ENCODE measurements at places on chromosomes 6 and 20.

- no peak for DNase-seq
Measured at GRCh38 chr6:84772428-84773132, 8.2 kb upstream of the TBX18 start.

DNA sequence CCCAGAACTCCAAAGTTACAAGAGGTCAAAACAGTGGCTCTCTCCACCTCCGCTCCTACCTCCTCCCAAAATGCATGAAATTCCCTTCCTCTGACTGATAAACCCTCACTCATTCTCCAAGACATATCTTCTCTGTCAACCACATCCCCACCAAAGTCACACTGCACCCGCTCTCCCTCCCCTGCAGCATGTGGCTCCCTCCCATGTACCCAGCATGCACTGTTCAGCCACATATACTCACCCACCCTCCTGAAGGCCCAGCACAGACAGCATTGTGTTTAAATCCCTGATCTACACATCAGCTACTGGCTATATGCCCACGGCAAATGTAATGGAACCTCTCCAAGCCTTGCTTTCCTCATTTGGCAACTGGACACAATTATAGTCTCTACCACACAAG lies 5.5 kb upstream of the POU5F1 start:
- DNase-seq = peak; percentile 31

- DNase-seq = no peak
Measured at GRCh38 chr6:32903952-32904351, 36.9 kb downstream of the HLA-DMB start.

DNA sequence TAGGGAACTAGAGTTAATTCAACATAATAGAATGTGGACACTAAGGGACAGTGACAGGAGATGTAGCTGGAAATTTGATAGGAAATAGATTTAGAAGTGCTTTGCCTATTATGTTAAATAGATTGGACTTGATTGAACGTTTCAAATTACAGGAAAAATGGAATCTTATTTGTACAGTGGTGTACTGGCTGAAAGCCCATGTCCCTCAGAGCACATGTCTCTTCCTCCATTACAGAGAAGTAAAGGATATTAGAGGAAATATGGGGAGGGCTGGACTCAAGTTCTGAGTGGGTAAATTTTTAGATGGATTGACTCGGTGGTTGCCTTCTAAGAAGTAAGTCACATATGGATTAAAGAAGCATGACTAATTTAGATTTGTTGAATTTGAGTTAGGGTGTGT lies 11.4 kb downstream of the PKIB start:
- no peak for DNase-seq

DNA sequence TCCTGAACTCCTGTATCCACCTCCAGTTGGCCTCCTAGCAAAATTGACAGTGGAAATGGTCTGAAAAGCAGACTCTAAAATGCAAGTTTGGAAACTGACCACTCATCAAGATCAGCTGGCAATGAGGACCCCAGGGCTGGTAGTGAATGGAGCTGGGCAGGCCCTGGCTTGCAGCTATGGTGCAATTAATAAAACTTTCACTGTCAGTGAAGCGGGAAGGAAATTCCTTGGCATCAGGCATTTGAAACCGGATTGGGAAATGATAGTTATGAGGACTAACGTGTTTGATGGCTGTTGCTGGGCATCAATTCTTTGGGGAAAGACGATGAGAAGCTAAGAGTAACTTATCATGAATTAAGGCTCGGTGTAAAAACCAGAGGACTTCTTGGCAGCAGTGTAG lies 19.1 kb downstream of the SIRPB1 start:
- DNase-seq = no peak

GRCh38 chr6:79605968-79606764 lies 25.0 kb upstream of the SH3BGRL2 start:
- no peak for DNase-seq

DNA sequence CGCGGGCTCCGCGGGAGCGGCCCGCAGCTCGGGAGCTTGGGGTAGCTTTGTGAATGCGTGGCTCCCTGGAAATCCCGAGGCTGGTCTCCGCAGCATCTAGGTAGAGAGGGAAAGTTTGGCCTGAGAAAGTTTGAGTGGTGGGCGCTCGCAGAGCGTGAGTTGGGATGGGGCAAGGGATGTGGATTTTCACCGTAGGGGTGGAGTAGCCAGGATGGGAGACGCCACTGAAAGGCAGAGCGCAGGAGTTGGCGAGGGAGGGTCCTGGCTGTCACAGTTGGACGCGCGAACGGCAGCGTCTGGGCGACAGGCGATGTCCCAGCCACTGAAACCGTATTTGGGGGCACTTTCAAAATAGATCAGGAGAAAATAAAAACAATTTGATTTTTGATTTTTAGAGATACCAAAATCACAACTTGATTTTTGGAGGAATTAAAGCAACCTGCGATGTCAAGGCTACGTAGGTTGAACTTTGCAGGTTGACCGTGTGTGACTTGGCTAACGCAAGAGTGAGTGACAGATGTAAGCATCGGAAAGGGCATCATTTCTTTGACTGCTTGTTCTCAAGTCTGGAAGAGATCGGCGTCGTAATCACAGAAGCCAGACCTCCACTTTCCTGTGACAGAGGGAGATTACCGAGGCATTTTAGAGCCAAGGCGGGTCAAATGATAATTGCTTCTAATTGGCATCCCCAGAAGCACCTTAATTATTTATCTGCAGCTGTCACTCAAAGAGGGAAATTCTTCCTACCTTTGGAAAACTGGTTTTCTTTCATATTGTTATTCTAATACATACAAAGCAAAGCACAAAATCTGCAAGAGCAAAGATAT lies 646 bp downstream of the HEY2 start:
- DNase-seq = no peak

GRCh38 chr6:40331545-40331944 lies 255.6 kb downstream of the LRFN2 start:
- no peak for DNase-seq

- DNase-seq = no peak
Measured at GRCh38 chr20:62339647-62340062, 27.5 kb downstream of the LAMA5 start.

DNA sequence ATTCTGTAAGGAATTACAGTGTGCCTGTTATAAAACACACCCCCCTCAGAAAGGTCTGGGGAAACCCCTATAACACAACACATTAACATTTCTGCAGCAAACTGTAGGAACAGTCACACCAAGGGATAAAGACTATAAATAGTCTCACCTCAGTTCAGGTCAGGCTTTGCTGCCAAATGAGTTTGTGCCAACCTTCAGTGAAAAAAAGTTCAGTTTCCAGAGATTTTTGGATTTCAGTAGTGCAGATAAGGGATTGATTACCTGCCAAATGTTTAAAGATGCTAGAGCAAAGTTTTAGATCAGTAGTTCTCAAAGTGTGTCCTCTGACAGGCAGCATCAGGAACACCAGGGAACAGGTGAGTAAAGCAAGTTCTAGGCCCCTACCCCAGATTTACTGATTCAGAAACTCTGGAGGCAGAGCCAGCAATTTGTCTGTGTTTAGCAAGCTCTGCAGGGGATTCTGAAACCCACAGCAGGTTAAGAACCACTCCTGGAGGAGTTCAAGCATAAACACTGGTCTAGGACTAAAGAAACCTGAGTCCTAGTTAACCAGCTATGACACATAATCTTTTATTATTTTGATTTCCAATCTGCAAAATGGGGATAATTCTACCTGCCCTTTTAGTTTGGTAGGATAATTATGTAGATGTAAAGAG lies 111.0 kb downstream of the RCAN2 start:
- DNase-seq = no peak

DNA sequence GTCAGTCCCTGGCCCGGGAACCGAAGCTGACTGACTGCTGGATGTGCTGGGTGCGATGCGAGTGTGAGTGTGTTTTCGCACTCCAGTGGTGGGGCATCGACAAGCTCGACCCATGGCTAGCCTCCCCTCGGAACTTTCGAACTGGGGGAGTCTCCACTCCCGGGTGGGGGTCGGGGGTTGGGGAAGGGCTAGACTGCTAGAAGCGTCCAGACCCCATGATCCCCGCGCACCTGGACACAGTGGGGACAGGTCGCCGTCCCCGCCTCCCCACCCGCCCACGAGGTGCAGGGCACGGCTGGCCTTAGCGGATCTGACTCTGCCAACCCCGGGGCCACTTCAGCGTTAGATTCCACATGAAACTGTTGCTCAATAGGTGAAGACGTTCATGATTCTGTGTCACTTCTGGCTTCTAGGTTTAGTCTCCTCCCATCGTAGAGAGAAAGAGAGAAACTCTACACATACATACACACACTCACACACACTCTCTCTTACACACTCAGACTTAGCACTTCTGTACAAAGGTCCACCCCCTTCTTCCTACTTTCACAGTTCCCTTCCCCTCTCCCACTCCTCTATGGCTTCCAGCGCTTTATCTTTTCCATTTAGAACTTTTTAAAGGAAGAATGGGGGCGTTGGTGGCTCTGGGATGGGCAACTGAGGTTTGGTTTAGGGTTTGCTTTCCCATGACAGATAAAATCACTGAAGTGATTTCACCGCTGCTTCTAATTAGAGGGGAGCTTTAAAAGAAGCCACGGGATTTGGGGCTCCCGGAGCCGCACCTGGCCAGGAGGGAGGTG lies 5.1 kb upstream of the TFAP2A start:
- DNase-seq = peak; percentile 89

- DNase-seq = no peak
Measured at GRCh38 chr20:47672166-47672565, 113.1 kb downstream of the SULF2 start.

GRCh38 chr6:150685860-150686259 lies 86.2 kb downstream of the PLEKHG1 start:
- peak; percentile 82 for DNase-seq

DNA sequence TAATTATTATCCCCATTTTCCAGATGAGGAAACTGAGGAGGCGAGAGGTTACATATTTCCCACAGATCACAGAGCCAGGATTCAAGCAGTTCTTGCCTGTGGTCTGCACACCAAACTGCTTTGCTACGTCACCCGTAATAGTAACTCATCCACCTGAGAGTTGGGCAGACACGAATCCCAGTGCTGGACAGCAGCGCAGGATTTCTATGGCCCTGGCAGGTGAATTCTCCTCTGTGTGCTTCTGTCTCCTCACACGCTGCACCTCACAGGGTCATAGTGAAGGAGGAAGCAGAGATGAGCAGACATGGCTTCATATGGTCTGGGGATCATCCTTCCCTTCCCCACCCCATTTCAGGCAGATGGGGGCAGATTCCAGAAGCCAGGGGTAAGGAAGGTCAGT lies 127.0 kb upstream of the LRFN2 start:
- no peak for DNase-seq

GRCh38 chr20:38217791-38218565 lies 42.6 kb downstream of the KIAA1755 start:
- DNase-seq = peak; percentile 54

GRCh38 chr6:35360349-35361138 lies 18.2 kb downstream of the PPARD start:
- DNase-seq = peak; percentile 83

- no peak for DNase-seq
Measured at GRCh38 chr6:125549202-125549884, 200.1 kb upstream of the HEY2 start.

DNA sequence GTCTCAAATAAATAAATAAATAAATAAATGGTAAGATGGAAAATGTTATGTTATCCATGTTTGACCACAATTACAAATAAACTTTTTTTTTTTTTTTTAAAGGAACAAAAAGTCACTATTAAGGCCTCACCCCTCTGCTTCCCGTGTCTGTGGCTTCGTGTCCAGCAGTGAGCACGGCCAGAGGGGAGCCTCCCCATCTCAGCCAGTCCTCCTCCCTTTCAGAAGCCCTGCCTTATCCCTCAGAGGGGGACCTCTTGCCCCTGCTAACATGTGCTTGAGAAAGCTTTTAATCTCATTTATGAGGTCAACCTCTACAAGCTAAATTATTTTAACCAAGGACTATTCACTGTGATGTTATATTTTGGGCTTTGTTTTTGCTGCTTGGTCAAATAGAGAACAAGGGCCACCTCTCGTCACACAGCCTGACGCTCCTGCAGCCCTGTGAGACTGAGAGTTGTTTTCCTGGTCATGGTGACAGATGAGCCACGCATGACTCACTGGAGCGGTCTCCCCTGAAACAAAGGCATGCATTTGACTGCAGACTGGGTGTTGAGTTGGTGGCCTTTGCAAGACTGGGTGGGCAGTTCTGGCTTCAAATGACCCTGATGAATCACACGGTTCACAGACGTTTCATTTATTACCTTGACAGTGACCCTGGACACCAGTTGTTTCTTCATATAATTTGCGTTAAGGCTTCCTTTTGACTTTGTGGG lies 131.8 kb downstream of the TIAM2 start:
- DNase-seq = no peak

DNA sequence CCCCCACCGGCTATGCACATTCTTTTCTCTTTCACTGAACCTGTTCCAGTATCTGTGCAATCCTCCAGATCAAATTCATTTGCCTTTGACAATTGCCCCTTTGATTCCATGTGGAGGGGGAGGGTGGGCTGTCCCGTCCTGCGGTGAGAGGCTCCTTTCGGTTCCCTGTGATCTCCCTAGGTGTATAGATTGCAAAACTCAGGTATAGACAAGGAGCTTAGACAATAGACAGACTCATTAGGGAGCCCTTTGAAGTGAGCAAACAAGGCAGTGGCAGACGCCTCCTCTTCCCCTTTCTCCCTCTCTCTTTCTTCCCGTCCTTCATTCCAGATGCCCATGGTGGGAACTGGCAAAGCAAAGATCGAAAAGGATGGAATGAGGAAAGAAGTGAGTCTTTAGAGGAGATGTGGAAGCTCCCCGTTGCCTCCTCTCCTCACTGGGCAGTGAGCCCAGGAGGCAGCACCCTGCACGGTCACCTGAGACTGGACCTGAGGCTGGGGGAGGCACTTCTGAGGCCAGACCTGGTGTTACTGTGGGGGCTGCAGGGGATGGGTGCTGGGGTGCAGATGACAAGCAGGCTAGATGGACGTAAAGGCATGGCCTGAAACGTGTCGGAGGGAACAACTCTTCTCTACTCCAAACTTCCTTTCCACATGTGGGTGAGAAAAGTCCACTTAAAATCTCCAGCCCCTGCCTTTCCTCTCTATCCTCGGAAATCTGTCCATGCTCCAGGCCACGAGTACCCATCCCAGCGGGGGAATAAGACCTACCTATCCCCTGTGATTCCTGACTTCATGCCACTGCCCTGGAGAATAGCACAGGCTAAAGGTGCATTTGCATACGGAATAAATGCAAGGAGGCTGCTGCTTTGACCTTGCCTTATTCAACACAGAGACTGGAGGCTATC lies 256.6 kb upstream of the FOXQ1 start:
- DNase-seq = no peak
